Stimulated activated CD4-positive, alpha-beta T cell treated with anti-CD3 and anti-CD28 coated beads, Interleukin-4, amount 100 ng/mL, for 4 hours (primary cell): ENCODE measurements at places on chromosomes 12 and 14.
A peak's percentile ranks its signal among the peaks of the same experiment; 100 is the strongest.

GRCh38 chr12:67618303-67618702, 30.2 kb upstream of the DYRK2 start:
- DNase-seq = no peak

GRCh38 chr12:59689776-59690175, 93.9 kb downstream of the SLC16A7 start:
- DNase-seq = no peak

DNA sequence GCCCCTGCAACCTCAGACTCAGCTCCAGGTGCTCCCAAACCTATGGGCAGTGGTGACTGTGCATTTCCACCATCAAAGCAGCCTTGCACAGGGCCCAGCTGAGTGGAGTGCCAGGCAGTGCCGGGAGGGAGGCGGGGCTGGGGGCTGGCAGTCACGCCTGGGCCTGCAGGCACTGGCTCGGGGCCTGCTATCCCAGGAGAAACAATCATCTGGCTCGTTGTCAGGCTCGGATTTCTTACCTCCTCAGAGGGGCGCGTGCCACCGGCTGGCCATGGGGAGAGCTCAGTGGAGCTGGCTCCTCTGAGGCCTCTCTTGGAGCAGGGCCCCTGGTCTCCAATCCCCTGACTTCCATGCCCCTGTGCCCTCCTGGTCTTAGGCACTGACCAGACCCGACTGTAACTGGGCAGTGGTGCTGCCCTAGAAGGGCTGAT, 20.2 kb upstream of the PPP1R13B start:
- DNase-seq = no peak

GRCh38 chr12:7645395-7646177, 20.1 kb downstream of the APOBEC1 start:
- DNase-seq = no peak

DNA sequence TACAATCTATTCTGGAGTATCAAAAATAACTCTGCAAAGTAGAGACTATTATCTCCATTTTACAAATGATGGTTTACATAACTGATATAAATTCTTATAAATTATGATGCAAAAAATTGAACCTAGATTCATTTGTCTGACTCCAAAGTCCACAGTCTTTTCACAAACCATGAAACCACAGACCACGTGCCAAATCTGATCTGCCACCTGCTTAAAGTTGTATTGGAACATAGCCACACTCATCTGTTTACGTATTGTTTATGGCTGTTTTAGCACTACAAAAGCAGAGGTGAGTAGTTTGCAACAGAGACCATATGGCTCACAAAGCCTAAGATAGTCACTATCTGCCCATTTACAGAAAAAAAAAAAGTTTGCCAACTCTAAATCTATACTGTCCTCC, 105.3 kb downstream of the KCNH5 start:
- DNase-seq = no peak

GRCh38 chr12:24534622-24535021, 414.3 kb downstream of the BCAT1 start:
- DNase-seq = no peak

GRCh38 chr14:55277972-55278740, 6.9 kb downstream of the FBXO34 start:
- no peak for DNase-seq

GRCh38 chr14:88351966-88352691, 29.1 kb upstream of the KCNK10 start:
- DNase-seq = no peak

DNA sequence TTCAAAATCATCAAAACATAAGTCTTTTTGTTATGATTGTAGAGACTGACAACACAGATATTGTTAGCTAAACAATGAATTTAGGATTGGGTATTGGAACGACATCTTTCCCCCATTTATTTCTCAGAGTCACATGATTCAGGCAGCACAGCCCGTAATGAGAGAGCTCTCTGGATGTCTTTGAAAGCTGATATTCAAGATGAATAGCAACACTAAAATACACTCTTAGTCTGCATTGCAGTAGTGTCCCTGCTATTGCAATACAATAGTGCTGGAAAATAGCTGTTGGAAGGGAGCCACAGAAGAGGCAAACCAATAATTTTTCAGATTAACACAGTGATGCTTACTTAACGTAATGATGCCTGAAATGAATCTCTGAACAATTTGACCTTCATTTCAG, 9.9 kb downstream of the GTSF1 start:
- no peak for DNase-seq

DNA sequence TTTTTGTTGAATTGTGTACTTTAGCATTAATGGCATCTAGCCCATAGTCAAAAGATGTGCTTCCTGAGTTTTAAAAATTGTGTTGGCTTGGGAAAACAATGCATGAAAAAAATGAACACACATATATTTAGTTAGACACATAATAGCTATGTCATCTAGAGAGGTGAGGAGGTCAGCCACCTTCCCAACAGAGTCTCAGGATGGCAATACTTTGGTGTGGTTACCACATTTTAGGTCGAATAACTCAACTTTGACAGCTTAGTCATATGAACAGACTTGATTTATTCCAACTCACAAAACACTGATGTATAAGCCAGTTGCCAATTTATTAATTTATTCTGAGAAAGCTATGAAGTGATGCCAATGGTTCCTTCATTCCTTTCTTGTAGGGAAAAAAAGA, 114.0 kb downstream of the ETNK1 start:
- DNase-seq = no peak

GRCh38 chr14:60721326-60722106, 2.6 kb downstream of the SIX4 start:
- DNase-seq = peak; percentile 64

DNA sequence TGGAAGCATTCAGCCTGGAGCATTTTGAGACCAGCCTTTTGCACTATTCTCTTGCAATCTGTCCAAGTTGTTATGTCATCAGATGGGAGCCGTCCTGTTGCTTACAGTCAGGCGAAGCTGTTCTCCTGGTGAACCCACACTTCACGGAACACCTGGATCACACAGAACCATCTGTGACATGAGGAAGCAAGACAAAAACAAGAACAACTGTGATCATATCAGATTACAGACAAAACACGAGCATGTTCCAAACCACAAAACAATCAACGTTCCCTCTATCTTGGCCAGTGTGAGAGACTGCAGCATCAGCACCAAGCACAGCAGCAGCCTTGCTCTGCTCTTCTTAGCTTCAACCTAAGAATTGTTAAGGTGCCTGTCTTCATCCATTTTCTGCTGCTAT, 180.5 kb upstream of the SFSWAP start:
- no peak for DNase-seq

DNA sequence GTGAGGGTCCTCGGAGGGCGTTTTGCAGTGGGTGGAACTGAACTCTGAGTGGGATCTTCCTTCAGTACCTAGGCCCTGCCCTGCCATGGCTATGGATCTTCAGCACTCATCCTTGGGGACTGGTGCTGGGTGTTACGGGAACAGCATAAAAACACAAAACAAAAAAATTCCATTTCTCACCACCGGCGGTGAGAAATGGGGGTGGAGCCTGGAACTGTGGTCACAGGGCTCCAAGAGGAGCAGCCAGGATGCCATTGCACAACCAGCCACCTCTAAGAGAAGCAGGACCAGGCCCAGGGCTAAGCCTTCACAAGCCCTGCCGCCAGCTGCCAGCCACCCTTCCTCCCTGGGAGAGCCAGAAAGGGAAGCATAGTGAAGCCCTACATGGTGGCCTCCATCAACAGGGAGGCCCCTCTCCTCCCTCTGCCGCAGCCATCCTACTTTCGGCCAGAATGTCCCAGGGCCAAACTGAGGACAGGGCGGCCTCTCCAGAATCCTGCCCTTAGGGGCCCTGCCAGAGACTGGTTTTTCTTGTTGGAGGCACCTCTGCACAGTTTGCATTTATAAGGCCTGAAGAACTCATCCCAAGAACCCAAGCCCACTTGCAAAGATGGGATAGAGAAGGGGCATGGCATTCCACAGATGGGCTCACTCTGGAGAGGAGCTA, 76.5 kb downstream of the VCPKMT start:
- DNase-seq = no peak

- DNase-seq = no peak
Measured at GRCh38 chr12:68122236-68122920, 37.2 kb downstream of the IFNG start.

DNA sequence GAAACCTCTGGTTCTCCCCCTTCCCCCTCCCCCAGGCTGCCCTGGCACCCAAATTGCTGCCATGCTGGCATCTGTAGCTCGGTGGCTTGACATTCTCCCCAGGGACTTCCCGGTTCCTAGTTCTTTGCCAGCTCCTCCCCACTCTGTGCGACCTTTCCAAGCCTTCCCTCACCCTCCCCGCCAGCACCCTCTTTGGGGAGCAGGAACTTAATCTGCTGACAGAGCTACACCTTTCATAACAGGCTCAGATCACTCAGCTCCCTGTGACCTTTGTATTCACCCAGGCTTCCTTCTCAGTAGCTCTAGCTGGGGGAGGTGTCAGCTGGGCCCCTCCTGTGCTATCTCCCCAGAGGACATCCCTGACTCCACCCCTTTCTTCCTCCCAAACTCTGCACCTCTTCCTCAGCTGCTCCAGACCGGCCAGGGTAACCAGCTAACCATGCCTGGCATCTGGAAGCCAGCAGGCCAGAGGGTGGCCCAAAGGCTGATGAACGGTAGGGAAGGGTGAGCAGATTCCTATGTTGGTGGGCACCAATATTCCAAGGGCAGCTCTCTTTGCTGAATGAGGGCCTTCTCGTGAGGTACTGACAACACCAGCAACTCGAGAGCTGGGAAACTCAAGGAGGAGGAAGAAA, 1.8 kb upstream of the COX14 start:
- no peak for DNase-seq

DNA sequence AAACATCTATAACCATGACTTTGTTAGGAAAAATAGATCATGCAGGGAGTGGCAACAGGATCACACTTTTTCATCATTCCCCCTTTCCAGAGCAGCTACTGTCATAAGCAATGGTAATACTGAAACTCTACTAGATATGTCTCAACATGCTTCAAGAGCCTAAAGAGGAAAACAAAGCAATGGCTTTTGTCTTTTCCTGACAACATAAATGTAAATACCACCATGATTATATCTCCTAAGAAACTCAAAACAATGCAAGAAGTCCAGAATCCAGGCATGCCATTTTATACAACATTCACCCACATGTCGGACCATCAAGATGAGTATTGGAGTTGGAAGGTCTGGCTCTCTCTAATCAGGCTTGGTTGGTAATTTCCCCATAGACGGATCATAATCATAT, 78.7 kb downstream of the KIF21A start:
- no peak for DNase-seq

- no peak for DNase-seq
Measured at GRCh38 chr14:56137849-56138248, 19.6 kb downstream of the PELI2 start.

DNA sequence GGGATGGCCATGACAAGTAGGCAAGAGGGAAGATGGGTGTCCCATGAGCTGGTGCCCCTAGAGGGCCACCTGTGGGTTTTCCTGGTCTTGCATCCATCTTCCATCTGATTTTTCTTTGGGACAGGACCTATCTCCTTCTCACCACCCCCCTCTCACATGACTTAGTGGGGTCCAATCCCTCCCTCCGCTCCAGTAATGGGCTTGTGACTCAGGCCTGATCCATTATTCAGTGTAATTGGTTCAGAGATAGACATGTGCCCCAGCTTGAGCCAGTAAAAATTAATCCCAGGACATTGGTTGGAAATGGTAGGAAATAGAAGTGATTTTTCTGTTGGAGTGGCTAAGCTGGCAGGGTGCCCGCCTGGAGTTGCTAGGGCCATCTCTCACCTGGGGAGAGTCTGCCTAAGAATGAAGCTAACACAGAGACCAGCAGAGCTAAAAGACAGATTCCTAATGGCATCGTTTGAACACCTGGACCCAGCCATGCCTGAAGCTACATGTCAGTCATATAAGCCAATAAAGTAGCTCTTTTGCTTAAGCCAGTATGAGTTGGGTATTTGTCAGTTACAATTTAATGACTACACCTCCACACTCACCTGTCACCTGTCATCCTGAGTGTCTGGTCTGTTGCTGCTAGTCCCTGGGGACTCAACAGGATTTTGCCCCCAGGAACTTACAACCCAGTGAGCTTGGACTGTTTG, 14.7 kb downstream of the RASAL1 start:
- DNase-seq = no peak

- DNase-seq = no peak
Measured at GRCh38 chr14:58281969-58282368, 16.4 kb upstream of the ARID4A start.

- no peak for DNase-seq
Measured at GRCh38 chr12:64706306-64706705, 52.9 kb downstream of the GNS start.

GRCh38 chr14:95049952-95050351, 107.4 kb downstream of the DICER1 start:
- no peak for DNase-seq

DNA sequence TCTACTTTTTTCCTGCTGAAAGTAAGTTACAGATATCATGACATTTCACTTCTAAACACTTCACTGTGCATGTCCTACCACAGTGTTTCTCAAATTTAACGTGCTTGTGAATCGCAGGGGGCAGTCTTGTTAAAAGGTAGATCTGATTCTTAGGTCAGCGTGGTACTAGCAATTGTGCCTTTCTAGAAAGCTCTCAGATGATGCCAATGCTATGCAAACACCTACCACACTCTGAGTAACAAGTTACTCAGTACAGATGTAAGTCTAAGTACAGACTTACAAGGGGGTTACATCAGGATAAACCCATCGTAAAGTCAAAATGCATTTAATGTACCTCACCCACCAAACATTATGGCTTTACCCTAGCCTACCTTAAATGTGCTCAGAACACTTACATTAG, 22.4 kb downstream of the TM7SF3 start:
- no peak for DNase-seq

- DNase-seq = no peak
Measured at GRCh38 chr12:5369298-5369697, 62.6 kb upstream of the NTF3 start.

DNA sequence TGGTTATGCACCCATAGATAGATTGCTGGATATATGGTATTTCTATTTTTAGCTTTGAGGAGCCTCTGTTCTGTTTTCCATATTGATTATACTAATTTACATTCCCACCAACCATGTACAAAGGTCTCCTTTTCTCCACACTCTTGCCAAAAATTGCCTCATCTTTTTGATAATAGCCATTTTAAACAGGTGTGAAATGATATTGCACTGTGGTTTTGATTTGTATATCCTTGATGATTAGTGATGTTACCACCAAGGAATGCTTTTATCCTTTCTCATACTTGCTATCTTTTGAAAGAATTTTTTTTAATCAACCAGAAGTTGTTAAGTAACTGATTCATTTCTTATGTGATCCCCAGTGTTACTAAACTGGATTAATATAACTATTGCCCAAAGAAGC, 60.0 kb downstream of the BBS10 start:
- DNase-seq = no peak

DNA sequence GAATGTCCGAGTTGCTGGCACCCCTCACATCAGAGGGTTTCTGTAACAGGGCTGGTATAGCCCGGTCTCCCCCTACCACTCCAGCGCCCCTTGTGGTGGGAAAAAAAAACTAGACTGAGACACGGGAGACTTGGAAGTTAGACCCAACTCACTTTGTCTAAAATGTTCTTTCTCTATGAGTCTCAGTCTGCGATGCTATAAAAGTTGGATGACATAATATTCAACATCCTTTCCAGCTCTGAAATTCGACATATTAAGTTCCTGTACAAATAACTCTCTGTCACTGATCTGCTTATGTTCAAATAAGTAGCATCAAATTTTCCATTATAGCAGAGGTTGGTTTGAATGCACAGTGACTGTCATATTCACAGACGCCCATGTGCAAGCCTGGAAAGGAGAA, 25.7 kb upstream of the TC2N start:
- DNase-seq = no peak

GRCh38 chr12:87329076-87329863, 699.9 kb downstream of the C12orf50 start:
- DNase-seq = no peak

GRCh38 chr14:101017209-101017608, 113.7 kb upstream of the RTL1 start:
- no peak for DNase-seq
